Peyer's patch (tissue), 4 donors: ENCODE measurements at places on chromosomes 3 and 15.

DNA sequence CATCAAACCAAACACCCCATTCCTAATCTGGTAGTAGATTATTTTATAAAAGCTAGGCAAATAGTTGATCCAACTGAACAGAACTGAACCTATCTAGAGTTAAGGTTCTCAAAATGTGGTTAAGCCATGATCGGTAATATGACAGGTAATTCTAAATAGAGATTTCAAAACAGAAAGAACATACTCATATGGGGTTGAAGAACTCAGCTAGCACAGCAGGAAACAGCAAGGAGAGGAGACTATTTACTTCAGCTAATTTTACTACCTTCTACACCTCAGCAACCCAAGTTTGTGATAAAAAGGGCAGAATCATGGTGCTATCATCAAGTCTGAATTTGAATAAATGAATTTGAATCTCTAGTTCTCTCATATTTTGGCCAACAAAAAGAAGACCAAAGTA is 11.8 kb downstream of the CD47 start:
- no peaks in the 10 kb centered on the region for H3K36me3 ChIP-seq
- H3K27me3 ChIP-seq, result no peaks in the 10 kb centered on the region
- no peaks in the 10 kb centered on the region for H3K4me1 ChIP-seq
- no peak overlapping the region for H3K27ac ChIP-seq
- DNase-seq, result no peak

DNA sequence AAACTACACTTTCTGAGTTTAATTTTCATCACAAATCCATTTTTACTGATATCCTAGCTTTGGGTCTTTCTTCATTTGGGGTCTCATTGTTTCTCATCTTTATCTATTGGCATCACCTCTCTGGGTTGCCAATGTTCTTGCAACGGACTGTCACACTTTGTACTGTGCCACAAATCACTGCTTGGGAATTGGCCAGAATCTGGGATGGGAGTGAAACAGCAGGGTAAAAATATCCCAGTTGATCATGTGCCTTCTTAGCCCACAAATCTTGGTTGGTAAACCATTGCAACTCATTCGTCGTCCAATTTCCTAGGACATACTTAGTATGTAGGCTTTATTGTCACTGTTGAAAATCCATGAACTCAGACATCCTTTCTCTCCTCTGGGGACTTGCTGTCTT is 698.5 kb downstream of the OTOL1 start:
- H3K4me1 ChIP-seq, result no peaks in the 10 kb centered on the region
- DNase-seq, result no peak
- H3K27me3 ChIP-seq, result no peaks in the 10 kb centered on the region
- H3K4me3 ChIP-seq, result no peak overlapping the region
- H3K27ac ChIP-seq, result no peak overlapping the region
- H3K36me3 ChIP-seq, result no peaks in the 10 kb centered on the region

- H3K36me3 ChIP-seq, result no peaks in the 10 kb centered on the region
- no peaks in the 10 kb centered on the region for H3K27me3 ChIP-seq
- no peak overlapping the region for H3K4me3 ChIP-seq
- no peak overlapping the region for H3K27ac ChIP-seq
Measured at GRCh38 chr15:48516121-48516520, 129.4 kb downstream of the FBN1 start.

DNA sequence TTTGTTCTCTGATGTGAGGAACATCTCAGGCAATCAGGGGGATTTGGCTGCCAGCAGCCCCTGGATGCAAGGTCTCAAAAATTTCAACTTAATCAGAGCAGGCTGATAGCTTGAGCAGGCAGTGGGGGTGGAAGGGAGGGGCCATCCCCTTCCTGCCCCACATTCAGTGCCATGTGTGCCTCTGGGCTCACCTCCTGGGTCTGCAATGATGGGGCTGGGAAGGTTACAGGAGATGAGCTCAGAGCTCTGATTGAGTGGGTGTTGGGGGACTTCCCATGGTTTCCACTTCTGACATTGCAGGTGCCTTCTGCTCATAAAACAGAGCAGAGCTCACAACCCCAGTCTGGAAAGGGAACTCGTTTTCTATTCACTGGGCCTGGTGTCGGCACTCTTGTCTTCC is 37.0 kb downstream of the PARP16 start:
- no peak for DNase-seq
- H3K4me1 ChIP-seq, result no peaks in the 10 kb centered on the region
- H3K27me3 ChIP-seq, result no peaks in the 10 kb centered on the region
- no peak overlapping the region for H3K4me3 ChIP-seq
- no peak overlapping the region for H3K27ac ChIP-seq

DNA sequence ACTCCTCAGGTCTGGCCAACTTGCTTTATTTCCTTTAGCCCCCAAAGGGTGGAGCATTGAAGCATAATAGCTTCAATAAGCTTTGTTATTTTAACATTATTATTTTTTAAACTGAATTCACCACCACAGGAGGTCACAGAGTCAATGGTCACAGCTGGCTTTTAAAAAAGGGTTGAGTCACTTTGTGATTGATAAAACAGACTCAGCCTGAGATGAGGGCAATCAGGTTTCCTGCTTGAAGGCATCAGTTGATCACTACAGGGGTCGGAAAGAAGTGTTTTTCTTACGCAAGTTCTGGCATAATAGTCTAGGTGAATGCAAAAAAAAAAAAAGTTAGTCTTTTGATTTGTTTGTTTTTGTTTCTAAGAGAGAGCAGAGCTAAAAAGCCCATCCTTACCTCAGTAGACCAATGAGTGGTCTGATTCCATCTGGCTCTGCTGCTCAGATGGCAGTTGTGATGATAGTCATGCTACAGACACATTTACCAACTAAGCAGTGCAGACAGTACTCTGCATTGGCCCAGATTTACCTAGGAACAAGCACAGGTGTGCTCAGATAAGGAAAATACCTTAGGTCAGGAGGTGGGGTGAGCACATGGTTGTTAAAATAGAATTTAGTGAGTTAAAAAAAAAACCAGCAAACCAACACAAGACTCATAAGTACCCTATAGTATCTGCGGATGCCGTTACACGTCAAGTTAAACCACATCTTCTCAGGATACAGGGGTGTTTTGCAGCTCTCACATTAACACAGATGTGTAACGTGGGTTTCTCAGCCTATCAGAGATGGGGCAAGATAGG is 22.6 kb downstream of the ZNF80 start:
- peak; percentile 58 for DNase-seq
- no peaks in the 10 kb centered on the region for H3K27me3 ChIP-seq
- peak overlapping the region; percentile 4 for H3K4me3 ChIP-seq
- H3K4me1 ChIP-seq, result peaks cover 5% of the 10 kb centered on the region

GRCh38 chr15:99631255-99631654 is 65.5 kb downstream of the MEF2A start:
- peak; percentile 47 for DNase-seq
- peak overlapping the region; percentile 36 for H3K27ac ChIP-seq
- no peaks in the 10 kb centered on the region for H3K27me3 ChIP-seq
- no peak overlapping the region for H3K4me3 ChIP-seq
- H3K4me1 ChIP-seq, result no peaks in the 10 kb centered on the region
- H3K36me3 ChIP-seq, result no peaks in the 10 kb centered on the region

DNA sequence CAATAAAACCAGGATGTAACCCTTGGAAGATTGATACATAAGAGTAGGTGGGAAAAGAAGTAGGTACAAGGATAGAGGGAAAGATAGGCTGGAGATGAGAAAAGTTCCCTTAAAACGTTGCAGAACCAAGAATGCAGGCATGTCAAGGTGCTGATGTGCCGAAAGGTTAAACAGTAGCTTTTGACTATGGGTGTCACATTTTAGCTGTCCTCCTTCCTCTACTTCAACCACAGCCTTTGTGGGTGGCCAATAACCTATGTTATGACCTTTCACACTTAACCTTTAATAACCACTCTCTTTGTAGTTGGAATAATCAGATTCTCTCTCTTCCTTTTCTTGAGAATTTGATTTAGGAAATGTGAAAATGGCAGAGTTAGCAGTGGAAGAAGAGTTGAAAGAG is 184.5 kb upstream of the GAP43 start:
- no peaks in the 10 kb centered on the region for H3K36me3 ChIP-seq
- DNase-seq, result no peak
- no peak overlapping the region for H3K27ac ChIP-seq
- H3K4me1 ChIP-seq, result no peaks in the 10 kb centered on the region

DNA sequence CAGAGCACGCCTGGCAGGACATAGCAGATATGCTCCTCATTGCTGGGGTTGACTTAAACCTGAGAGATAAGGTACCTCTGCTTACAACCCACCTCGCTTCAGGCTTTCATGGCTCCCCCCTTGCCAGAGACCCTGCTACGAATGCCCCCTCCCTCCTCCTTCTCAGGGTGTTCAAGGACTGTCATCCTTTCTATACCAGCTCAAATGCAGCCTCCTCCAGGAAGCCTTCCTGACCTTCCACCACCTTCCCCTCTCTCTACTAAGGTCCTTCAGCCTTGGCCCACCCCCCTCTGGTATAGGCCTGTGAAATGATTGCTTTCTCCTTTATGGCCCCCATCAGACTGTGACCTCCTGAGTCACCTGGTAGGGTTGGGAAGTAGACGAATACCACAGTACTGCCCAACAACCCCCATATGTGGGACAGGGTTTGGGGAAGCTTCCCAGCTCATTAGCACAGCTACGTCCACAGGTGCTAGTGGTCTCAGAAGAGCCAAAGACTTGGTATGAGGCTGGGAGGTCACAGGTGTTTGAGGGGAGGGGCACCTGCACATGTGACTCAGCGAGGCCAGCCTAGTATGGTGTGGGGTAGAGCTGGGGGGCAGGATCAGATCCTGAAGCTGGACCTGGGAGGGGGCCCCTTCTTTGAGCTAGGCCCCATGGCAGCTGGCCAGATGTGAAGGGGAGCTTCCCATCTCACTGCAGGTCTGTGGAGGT is 32.0 kb downstream of the ANKDD1A start:
- no peaks in the 10 kb centered on the region for H3K4me1 ChIP-seq
- DNase-seq, result no peak
- no peak overlapping the region for H3K27ac ChIP-seq

GRCh38 chr3:96294143-96294542 is 520.3 kb upstream of the EPHA6 start:
- no peak overlapping the region for H3K4me3 ChIP-seq
- H3K36me3 ChIP-seq, result no peaks in the 10 kb centered on the region
- no peaks in the 10 kb centered on the region for H3K27me3 ChIP-seq
- no peak for DNase-seq
- H3K4me1 ChIP-seq, result no peaks in the 10 kb centered on the region

- no peaks in the 10 kb centered on the region for H3K27me3 ChIP-seq
- no peaks in the 10 kb centered on the region for H3K36me3 ChIP-seq
- H3K4me1 ChIP-seq, result no peaks in the 10 kb centered on the region
- no peak overlapping the region for H3K27ac ChIP-seq
- no peak for DNase-seq
- H3K4me3 ChIP-seq, result no peak overlapping the region
Measured at GRCh38 chr3:174046311-174046710, 648.8 kb downstream of the NLGN1 start.

GRCh38 chr15:59843609-59844008 is 154.5 kb upstream of the BNIP2 start:
- H3K36me3 ChIP-seq, result no peaks in the 10 kb centered on the region
- no peak overlapping the region for H3K4me3 ChIP-seq
- no peaks in the 10 kb centered on the region for H3K27me3 ChIP-seq
- no peak overlapping the region for H3K27ac ChIP-seq
- no peaks in the 10 kb centered on the region for H3K4me1 ChIP-seq

DNA sequence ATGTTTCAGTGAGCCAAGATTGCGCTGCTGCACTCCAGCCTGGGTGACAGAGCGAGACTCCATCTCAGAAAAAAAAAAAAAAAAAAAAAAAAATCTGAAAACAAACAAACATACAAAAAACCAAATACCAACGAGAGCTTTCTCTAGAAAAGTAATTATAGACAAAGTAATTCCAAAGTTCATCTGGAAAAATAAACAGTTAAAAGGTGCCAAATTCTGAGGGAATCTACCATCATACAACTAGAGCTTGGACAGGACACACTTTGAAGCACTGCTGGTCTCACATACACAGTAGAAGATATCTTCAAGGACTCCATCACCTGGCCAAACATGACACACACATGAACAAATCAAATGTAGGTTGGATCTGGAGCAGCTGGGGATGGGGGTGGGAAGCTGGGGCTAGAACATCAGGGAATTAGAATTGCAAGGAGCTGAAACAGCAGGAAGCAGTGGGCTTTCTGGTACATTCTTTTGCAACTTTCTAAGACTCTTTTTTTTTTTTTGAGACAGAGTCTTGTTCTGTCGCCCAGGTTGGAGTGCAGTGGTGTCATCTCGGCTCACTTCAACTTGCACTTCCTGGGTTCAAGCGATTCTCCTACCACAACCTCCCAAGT is 41.1 kb upstream of the CTSH start:
- H3K27me3 ChIP-seq, result no peaks in the 10 kb centered on the region
- DNase-seq, result no peak
- no peak overlapping the region for H3K4me3 ChIP-seq
- H3K36me3 ChIP-seq, result no peaks in the 10 kb centered on the region

- H3K36me3 ChIP-seq, result peaks cover 6% of the 10 kb centered on the region
- no peak overlapping the region for H3K4me3 ChIP-seq
- H3K4me1 ChIP-seq, result no peaks in the 10 kb centered on the region
- H3K27ac ChIP-seq, result no peak overlapping the region
Measured at GRCh38 chr15:77239882-77240608, 169.1 kb upstream of the TSPAN3 start.

GRCh38 chr3:143978263-143978631 is 6.6 kb downstream of the DIPK2A start:
- H3K4me3 ChIP-seq, result no peak overlapping the region
- no peak for DNase-seq
- no peak overlapping the region for H3K27ac ChIP-seq
- H3K36me3 ChIP-seq, result no peaks in the 10 kb centered on the region
- H3K27me3 ChIP-seq, result no peaks in the 10 kb centered on the region
- peaks cover 11% of the 10 kb centered on the region for H3K4me1 ChIP-seq

DNA sequence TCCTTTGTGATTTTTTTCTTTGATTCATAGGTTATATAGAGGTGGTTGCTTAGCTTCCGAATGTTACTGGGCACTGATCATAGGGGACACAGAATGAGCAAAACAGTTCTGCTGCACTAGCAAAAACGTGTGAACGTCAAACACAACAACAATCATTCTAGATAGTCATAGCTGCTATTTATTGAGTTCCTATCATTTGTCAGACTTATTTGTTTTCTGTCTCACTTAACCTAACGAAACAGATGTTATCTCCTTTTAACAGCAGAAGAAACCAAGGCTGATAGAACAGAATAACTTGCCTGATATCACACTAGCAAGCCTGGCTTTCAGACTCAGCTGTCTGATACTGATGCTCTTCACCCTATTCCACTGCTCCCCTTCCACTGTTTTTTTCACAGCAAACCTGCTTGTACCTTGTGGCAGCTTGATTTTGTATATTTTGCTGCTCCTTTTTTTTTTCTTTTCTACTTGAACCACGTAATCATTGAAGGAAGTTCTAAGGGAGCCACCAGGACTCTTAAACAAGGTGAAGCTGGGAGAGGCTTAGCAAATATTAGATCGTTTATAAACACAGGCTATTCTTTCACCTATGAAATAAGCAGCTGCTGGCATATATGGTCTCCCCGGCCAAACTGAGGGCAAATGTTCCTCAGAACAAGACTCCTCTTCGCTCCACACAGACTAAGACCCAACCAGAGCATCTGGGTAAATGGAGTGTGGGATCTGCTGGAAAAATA is 78.8 kb downstream of the MCF2L2 start:
- no peaks in the 10 kb centered on the region for H3K4me1 ChIP-seq
- H3K27me3 ChIP-seq, result no peaks in the 10 kb centered on the region
- no peak for DNase-seq

GRCh38 chr3:72582211-72582878 is 265.9 kb downstream of the SHQ1 start:
- no peak for DNase-seq
- H3K27me3 ChIP-seq, result no peaks in the 10 kb centered on the region
